ENCODE measurements at places on chromosomes 2 and 18.

GRCh38 chr2:129915303-129915840 is 64.1 kb upstream of the RAB6C start:
- no peak for DNase-seq

DNA sequence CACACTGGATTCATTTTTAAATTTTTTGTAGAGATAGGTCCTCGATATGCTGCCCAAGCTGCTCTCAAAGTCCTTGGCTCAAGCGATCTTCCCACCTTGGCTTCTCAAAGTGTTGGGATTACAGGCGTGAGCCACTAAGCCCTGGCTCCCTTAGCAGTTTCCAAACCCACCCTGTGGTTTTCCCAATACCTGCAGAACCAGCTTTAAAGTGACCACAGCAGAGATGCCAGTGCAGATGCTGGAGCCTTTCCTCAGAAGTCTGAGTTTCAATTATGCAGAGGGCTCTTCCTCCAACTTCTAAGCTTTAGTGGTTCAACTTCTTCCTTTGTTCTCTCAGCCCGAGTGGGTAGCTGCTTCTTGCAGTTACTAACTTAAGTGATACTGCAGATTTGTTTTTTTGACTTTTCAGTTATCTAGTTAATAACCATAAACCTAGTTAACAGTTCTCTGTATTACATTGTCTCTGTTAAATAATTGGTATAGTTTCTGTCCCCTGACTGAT is 8.1 kb upstream of the HAAO start:
- no peak for DNase-seq

- no peak for DNase-seq
Measured at GRCh38 chr2:174439950-174440349, 44.4 kb downstream of the SCRN3 start.

DNA sequence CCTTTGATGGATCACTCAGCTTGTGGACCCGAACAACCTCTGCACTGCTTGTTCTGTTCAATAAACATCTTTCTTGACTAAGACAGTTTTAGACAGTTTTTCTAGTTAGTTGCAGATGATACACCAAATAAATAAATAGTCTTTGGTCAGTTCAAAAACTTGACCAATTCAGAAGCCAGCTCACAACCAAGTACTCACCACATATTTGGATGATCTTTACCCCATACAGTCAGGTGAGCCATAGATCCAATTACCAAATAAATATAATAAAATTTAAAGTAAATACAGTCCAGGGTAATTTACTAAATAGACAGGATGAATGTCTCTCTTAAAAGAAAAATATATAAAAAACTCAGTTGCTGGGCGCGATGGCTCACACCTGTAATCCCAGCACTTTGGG is 18.2 kb downstream of the SCN3A start:
- DNase-seq: no peak

- no peak for DNase-seq
Measured at GRCh38 chr2:203330434-203330833, 2.2 kb downstream of the ABI2 start.
